ENCODE measurements at places on chromosomes 7 and 10.

DNA sequence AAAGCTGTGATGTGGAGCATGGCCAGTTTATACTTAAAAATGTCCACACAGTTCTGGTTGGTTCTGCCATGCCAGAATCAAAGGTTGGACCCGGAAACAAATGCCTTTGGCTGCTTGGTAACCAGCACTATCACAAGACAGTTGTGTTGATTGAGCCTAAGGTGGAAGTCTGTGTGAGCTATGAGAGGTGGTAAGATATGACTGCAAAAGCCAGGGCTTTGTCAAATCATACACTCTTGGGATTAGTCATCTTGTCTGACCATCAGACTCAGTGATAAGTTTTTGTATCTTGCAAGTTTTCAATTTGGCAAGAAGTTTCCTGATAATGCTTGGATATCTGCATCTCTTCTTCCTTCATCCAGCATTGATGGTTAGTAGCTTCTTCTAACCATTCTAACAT lies 35.5 kb downstream of the GPR141 start:
- no peak for DNase-seq

DNA sequence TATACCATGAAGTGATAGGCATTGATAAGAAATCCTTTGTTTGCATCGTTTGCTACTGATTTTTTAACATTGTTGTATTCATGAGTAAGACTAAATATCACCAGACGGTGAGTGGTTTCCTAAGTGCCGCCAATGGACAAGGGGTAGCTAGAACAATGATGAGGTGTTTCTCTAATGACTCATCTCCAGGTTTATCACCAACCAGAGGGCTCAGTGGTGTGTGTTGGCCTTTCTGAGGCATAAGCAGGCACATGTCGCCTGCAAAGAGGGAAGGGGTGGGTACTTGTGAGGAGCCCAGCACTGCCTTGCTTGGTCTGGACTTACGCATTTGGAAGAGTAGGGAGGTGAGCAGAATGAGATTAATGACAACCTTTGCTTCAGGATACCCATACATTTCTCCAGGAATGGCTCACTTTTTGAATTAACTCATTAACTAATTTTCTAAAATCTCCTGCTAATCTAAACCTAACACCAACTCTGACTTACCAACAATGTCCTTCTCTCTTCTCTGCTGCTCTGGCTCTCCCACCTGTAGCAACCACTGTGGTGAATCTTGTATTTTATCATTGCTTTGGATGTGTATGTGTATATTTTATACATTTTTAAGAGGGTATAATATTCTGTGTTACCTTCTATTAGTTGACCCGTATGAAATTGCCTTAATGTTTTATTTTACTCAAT lies 722.6 kb downstream of the GRID1 start:
- no peak for DNase-seq

- no peak for DNase-seq
Measured at GRCh38 chr10:93436591-93437085, 45.5 kb downstream of the MYOF start.

DNA sequence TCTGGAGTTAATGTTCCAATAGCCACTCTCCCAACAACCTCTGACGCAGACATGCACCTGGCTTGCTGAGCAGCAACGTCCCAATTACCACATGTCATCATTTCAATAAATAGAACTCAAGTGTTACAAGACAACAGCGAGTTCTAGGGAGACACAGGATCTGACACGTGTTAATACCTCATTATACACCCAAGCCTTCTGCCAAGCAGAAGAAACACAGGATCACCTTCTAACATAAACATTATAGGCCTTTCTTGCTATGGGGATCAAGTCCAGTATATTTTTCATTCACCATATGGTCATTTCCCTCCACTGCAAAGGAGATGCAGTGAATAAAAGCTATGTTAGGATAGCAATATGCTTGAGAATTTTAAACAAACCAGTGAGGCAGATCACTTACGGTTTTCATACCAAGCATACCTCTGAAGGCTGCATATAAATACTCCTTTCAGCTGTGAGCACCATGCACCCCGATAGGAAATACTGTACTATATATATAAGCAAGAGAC lies 74.2 kb downstream of the JAZF1 start:
- DNase-seq = no peak

DNA sequence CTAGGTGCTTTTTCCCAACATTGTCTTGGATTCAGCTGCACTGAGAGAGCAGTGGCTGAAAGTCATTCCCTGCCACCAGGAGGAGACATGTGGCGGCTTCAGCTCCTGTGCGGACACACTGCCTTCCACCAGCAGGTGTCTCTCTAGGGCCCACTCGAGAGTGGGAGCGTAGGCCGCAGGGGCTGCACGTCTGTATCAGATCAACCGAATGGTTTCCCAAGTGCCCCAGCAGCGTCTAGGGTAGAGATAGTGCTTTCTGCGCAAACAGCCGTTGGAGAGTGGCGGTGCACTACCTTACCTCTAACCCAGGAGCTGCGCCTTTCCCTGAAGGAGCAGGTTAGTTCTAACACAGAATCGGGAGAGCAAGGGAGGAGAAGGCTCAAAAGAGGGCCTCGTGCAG lies 31.7 kb downstream of the PAPOLB start:
- peak; percentile 8 for DNase-seq

GRCh38 chr7:38206071-38206470 lies 28.0 kb downstream of the STARD3NL start:
- no peak for DNase-seq

- no peak for DNase-seq
Measured at GRCh38 chr7:100983451-100984187, 14.3 kb downstream of the MUC12 start.

- no peak for DNase-seq
Measured at GRCh38 chr10:7199152-7199760, 211.6 kb downstream of the SFMBT2 start.

- no peak for DNase-seq
Measured at GRCh38 chr10:78552261-78552811, 516.4 kb upstream of the ZMIZ1 start.

DNA sequence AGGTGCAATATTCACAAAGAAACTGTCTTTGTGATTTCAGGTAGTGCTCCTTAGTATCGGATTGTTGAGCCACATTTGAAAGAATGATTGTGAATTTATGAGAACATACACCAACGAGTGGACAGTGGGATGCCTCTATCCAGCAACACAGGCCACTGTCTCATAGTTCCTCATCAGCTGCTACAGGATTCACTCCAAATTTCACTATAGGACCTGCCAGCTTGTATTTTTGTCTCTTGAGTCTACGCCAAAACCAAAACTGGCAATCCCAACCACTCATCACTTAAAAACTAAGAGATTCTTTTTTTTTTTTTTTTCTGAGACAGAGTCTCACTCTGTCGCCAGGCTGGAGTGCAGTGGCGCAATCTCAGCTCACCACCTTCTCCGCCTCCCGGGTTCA lies 964.5 kb downstream of the CNTNAP2 start:
- no peak for DNase-seq

DNA sequence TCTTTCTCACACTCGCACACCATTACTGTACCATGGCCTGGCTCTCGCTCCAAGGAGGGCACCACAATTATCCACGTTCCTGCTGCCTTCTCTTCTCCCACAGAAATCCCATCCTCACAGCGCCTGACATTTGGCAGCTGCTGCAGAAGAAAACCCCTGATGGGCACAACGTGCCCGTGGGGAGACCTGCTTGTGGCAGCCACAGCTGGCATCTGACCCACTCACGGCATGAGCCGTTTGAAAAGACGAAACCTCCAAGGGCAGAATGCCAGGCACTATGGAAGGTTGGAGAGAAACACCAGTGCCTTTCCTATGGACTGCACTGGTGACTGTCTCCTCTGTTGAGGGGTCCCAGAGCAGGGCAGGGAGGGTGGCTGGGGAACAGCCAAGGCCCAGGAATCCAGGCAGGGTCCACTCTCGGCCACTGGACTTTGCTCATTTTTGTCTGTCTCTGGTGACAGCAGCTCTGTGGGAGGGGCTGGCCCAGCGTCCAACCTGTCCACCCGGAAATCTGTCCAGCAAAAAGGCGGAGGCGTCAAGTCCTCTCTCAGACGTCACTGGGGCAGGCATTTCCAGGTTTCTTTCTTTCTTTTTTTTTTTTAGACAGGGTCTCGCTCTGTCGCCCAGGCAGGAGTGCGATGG lies 61.0 kb upstream of the MKRN1 start:
- DNase-seq = no peak

DNA sequence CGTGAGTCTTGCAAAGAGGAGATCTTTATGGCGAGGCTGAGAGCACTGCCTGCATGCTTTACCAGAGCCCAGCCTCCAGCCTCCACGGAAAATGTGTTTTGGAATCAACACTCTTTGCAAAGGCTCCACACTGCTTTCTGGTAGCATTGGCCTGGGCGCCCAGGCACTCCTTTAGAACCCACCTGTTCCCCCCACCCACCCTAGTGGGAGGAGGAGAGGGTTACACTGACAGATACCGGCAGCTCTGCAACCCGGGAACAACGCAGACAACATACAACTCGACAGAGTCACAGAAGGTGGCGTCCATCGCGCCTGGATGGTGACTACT lies 5.5 kb upstream of the MNX1 start:
- no peak for DNase-seq

GRCh38 chr7:74405899-74406512 lies 47.7 kb upstream of the GTF2IRD1 start:
- DNase-seq = no peak

- DNase-seq = no peak
Measured at GRCh38 chr10:7986851-7987250, 67.6 kb upstream of the GATA3 start.

GRCh38 chr7:106572394-106573124 lies 88.4 kb downstream of the CCDC71L start:
- DNase-seq = no peak

GRCh38 chr7:97457054-97457453 lies 274.8 kb upstream of the TAC1 start:
- no peak for DNase-seq
